ENCODE measurements at places on chromosomes 3 and 15. TPM values are rescaled to one million over a fixed set of nuclear protein-coding genes. Genes with fewer than 3 reads are reported as not detected.

DNA sequence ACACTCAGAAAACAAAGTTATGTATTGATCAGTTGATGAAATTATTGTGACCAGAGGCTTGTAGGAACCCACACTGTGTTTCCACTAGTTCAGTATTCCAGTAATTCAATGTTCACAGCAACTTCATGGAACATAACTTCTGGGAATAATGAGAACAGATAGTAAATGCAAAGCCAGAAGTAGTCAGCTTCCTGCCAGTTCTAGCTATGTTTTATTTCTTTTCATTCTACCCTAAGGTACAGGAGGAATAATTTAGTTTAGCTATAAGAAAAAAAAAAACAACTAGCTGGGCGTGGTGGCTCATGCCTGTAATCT lies 48.6 kb downstream of the ARHGEF26 start:
- H3K27me3 ChIP-seq: no peaks in the 10 kb centered on the region
- no peak for DNase-seq
- H3K27ac ChIP-seq: no peak overlapping the region
- H3K36me3 ChIP-seq: no peaks in the 10 kb centered on the region
- H3K4me1 ChIP-seq: no peaks in the 10 kb centered on the region

DNA sequence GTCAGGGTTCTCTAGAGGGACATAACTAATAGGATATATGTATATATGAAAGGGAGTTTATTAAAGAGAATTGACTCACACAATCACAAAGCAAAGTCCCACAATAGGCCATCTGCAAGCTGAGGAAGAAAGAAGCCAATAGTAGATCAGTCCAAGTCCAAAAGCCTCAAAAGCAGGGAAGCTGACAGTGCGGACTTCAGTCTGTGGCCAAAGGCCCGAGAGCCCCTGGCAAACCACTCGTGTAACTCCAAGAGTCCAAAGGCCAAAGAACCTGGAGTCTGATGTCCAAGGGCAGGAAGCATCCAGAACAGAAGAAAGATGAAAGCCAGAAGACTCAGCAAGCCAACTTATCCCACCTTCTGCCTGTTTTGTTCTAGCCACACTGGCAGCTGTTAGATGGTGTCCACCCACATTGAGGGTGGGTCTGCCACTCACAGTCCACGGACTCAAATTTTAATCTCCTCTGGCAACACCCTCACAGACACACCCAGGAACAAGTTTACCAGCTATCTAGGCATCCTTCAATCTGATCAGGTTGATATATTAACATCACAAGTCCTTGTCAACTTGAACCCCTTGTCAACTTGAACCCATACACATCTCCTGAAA lies 54.2 kb upstream of the ACAD9 start:
- DNase-seq: no peak
- peaks cover 6% of the 10 kb centered on the region for H3K36me3 ChIP-seq
- no peaks in the 10 kb centered on the region for H3K4me1 ChIP-seq
- no peak overlapping the region for H3K4me3 ChIP-seq
- H3K27me3 ChIP-seq: no peaks in the 10 kb centered on the region
- H3K27ac ChIP-seq: no peak overlapping the region

FMN1 gene
- total RNA-seq: 1.2 TPM

- no peak for DNase-seq
- peaks cover 28% of the 10 kb centered on the region for H3K4me1 ChIP-seq
- H3K27ac ChIP-seq: peak overlapping the region; percentile 65
- H3K27me3 ChIP-seq: no peaks in the 10 kb centered on the region
Measured at GRCh38 chr15:99709243-99709986, 23.8 kb downstream of the LYSMD4 start.

GRCh38 chr3:123383091-123384053 lies 65.5 kb downstream of the ADCY5 start:
- no peaks in the 10 kb centered on the region for H3K4me1 ChIP-seq
- no peak overlapping the region for H3K27ac ChIP-seq
- peaks cover 11% of the 10 kb centered on the region for H3K27me3 ChIP-seq

PLSCR5 gene
- total RNA-seq: not detected
